ENCODE measurements at places on chromosomes 5 and 9.

- DNase-seq = no peak
These were observed 174.9 kb upstream of the SPRY4 start for GRCh38 chr5:142499591-142500226.

GRCh38 chr5:78716206-78716605, 67.6 kb upstream of the LHFPL2 start:
- DNase-seq = no peak

GRCh38 chr9:68455451-68455850, 85.2 kb downstream of the TMEM252 start:
- no peak for DNase-seq

GRCh38 chr5:32387211-32387610, 57.3 kb downstream of the ZFR start:
- no peak for DNase-seq

GRCh38 chr9:74861773-74862474, 25.8 kb downstream of the TRPM6 start:
- DNase-seq = no peak

- no peak for DNase-seq
These were observed 771.2 kb upstream of the DMAC1 start for GRCh38 chr9:8570776-8571175.

GRCh38 chr5:164230341-164230740, 724.9 kb downstream of the MAT2B start:
- DNase-seq = no peak

GRCh38 chr9:33184963-33185362, 17.8 kb upstream of the B4GALT1 start:
- no peak for DNase-seq

GRCh38 chr9:136328622-136329041, 1.3 kb downstream of the GPSM1 start:
- DNase-seq = no peak
